T-helper 2 cell treated with Interferon-gamma antibody and Interleukin-4, amounts not matched to agents 5 μg/mL and 100 μg/mL, for 36 hours (primary cell): ENCODE measurements at places on chromosomes 1 and 21.

DNA sequence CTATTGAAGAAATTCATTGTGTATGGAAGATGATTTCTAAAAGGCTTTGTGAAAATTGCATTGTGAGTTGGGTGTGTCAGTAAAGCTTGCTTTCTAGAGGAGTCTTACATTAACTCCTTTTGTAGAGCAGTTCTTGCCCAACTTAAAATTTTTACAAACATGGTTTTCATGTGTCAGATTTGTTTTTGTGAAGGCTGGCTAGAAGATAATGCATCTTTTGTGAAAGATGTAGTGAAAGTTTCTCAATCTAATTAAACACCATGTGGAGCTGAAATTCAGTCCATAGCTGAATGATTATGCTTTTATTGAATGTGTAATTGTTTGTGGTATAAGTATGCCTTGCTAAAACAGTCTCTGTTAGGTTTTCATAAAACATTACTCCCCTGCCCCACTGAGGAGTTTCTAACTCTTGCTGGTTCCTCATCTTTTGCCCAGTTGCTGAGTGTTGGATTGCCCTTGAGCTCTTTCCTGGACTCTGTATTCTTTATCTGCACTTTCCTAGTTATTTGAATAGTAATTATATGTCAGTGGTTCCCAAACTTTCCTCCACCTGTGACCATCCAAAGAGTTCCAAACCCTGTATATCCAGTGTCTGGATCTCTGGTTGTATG, 38.0 kb downstream of the KCTD3 start:
- no peak for DNase-seq

DNA sequence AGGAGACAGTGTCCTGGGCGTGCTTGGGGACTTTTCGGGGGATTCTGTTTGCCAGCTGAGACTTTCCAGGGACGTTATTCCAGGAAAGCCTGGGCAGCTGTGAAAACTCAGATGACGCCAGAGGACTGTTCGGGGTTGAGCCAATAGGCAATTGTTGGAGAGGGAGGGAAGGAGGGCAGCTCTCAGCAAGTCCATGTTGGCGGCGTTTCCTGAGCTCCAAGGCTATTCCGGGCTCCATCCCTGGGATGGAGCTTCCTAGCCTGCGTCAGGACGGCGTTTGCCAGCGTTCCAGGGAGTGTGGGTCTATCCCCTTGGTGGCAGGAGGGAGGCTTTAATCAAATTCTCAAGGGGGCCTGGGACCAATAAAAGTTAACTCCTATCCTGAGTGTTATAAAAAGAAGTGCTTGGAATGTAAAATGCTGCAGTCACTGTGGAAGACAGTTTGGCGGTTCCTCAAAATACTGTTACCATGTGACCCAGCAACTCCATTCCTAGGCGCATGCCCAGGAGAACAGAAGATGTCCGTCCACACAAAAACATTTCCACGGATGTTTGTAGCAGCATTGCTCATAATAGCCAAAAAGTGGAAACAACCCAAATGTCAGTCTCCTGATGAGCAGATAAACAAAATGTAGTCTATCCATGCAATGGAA, 15.2 kb downstream of the SLC27A3 start:
- DNase-seq = no peak

- DNase-seq = no peak
Observed at GRCh38 chr1:29821605-29822004, 585.3 kb downstream of the PTPRU start.

GRCh38 chr1:181100015-181100905, 11.8 kb downstream of the IER5 start:
- DNase-seq = peak; percentile 49

DNA sequence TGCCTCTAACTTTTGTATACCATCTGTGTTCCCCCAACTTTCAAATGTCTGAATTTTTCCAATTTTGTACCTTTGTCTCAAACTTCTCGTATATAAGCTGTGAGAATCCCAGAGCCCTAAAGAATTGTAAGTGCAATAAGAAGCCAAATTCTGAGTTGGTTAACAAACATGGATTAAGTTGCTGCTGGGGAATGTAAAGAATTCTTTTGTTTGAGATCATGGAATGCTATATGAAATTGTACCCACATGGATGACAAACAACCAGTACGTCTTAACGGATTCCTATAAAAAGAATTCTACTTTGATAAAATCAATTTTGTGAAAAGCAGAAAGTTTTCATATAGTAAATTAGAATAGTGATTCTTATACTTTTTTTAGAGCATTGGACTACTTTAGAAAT, 72.4 kb upstream of the CYP2J2 start:
- no peak for DNase-seq

DNA sequence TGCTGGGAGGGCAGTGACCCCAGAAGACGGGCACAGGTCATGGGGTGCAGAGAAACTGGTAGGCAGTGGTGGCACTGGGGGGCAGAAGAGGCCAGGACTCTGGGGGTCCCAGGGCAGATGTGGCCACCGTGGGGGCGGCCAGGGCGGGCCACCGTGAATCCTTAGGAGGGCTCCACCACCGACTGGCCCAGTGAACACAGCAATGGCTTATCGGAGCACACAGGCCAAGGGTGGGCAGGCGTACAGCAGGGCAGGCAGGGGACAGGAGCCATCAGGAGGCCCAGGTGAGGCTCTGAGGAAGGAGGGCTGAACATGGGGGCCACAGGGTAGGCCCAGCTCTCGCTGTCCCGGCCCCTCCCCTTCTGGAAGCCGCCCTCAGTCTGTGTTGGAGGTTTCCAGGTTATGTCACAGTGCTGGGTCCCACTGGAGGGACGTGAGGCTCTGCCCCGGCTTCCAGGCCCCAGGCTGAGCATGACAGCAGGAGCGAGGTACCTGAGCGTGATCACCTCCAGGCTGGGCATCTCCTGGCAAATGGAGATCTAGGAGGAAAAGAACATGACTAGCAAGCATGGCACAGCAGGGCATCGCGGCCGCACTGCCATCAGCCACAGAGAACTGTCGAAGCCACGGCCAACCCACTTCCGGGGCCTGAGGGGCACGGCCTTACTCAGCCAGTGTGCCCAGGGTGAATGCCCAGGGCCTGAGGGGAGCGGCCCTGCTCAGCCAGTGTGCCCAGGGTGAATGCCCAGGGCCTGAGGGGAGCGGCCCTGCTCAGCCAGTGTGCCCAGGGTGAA, 3.7 kb downstream of the CFAP410 start:
- DNase-seq = no peak

GRCh38 chr1:91712981-91713841, 172.7 kb downstream of the TGFBR3 start:
- DNase-seq = peak; percentile 83

DNA sequence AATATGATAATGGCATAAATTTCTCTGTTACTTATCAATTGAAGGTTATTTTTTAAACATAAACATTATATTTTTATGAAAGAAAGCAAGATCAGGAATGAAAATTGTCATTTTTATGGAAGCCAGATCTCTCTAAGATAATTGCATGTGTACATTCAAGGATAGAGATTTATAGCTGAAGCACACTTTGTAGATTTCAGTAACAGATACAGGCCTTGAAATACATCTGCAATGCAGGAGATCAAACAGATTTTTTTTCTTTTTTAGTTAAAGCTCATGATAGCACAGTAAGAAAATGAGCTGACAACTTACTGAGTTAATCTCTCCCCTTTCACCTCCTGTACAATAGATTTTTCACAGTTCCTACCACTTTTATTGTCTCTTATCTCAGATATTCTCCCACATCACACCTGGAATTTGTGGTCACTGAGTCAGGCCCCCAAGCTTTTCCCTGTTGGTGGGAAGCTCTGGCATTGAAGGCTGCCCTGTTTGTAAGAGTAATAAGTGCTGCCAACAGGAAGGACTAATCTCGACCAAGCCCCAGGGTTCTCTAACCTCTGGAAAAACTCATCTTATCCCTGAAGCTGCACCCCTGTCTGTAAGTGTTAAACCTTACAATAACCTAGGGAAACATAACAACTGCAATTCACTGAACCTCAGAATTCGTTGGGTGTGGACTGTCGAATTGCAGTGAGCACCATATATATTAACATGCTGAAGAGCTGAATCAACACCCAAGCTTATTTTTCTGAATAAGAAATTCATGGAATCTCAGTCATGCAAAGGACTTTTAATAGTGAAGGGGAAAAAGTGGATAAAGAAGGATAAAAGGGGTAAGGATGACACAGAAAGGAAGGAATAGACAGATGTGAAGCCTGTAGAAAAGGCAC, 599.0 kb downstream of the LMO4 start:
- DNase-seq = no peak
